ENCODE measurements at places on chromosomes 4 and X.

GRCh38 chr4:85713005-85713404, 238.1 kb downstream of the ARHGAP24 start:
- no peak for DNase-seq

- DNase-seq = no peak
Observed at GRCh38 chrX:75278991-75279390, 5.1 kb downstream of the UPRT start.

DNA sequence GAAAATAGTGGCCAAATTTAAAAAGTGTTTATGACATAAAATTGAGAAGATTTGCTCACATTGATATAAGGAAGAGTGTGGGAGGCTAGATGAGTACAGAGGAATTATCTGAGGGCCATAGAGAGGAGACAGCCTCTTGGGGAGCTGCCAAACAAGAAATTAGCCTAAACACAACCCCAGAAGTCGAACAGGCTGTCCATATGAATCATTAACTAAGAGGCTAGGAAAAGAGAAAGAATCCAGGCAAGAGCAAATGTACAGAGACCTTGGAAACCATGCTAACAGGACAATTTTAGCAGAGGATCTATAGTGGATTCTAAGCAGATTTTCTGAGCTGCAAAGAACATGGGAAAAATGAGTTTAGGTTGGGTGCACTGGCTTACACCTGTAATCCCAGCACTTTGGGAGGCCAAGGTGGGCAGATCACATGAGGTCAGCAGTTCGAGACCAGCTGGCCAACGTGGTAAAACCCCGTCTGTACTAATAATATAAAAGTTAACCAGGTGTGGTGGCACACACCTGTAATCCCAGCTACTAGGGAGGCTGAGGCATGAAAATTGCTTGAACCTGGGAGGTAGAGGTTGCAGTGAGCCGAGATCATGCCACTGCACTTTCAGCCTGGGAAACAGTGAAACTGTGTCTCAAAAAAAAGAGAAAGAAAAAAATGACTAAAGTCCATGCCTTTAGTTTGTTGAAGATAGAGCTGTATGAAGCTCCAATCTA, 76.1 kb downstream of the NWD2 start:
- no peak for DNase-seq

DNA sequence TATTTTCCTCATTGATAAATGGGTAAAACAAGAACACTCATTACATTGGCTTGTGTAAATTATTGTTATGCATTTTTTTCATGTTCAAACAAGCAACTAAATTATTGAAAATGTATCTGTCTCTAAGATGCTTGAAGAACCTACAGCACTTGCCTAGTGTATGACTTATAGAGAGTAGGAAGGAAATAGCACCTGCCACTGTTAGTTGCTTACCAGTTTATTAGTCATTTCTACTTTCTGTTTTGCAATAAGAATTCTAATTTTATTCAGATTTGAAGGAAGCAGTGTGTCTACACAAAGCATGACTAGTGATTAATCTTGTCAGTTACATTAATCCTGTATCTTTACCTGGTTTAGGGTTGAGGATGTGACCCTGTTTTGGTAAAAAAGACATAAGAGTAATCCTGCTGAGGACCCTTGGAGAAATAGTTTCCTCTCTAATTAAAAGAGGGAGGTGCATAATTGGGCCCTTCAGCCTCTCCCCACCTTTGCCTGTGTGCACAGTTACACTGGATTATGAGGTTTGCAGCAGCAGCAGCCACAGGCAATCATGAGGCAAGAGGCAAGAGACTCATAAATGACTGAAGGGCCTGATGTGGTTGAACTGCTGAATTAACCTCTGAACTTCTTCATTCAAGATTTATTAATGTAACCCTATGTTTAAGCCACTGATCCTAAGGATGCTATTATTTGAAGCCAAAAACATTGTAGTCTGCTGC, 1202.1 kb downstream of the ADGRL3 start:
- no peak for DNase-seq

DNA sequence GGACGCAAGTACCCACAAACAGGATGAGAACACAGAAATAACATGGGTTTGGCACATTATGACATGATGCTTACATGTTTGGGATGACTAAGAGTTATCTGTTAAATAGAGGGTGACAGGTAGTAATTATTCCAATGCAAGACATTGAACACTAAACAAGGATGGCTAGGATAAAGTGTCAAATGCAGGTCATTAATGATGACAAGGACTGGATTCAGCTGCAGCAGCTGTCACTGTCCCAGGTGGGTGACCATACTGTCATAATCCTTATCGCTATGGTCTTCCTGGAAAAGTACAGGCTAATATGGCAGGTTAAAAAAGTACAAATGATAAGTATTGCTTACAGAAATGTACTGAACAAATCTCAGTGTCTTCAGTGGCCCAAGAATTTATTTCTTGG, 123.9 kb downstream of the ANTXR2 start:
- DNase-seq = no peak

DNA sequence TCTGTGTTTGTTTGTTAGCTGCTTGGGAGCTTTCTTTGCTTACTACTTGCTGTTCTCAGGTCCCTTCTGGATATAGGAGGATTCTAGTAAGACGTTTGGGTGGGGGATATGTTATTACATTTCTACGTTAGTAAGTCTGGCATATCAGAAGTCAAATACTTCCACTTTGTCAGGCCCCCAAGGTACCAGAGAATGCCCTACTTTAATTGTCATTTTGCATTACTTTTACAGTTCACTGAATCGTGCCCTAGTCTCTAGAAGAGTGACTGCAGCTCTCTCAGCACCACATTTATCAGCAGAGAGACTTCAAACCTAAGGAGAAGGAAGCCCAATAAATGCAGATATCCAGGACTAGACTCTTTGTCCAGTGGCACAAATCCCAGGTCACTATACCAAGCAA, 54.4 kb downstream of the PCDH19 start:
- DNase-seq = no peak

- DNase-seq = no peak
Observed at GRCh38 chr4:89369581-89369980, 62.0 kb upstream of the GPRIN3 start.

GRCh38 chrX:118655561-118656246, 71.7 kb upstream of the IL13RA1 start:
- DNase-seq = no peak

DNA sequence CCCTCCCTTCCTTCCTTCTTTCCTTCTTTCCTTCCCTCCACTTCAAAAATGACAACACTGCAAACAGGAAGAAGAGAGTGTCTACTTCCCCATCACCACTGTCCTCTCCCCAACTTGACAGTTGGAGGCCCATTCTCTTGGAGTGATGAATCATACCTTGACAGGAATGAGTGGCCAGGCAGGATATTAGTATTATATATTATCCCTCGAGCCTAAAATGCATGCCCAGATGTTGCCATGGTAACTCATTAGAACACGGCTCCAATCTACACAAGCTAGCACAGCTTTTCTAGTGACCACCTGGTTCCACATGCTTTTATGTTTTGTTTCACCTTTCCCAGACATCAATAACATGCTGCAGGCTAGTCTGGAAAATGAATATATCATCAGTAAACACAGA, 71.3 kb upstream of the LHFPL1 start:
- no peak for DNase-seq

- DNase-seq = no peak
Observed at GRCh38 chrX:97060020-97060419, 176.3 kb downstream of the RPA4 start.

DNA sequence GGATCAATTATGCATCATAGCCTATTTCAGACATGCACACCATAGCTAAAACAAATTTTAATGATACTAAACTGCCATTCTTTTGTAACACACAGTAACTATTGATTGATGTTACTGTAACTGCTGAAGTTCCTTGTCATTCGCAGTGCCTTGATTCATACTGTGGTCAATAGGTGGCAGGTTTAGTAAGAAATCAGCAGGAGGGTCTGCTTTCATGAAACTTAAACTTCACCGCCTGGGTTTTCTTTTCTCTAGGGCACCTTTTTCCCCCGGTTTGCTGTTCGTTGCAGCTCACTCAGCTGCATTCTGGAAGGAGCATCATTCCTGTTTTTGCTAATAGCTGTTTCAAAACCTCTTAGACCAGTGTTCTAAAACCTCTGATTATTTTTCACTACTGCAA, 88.1 kb downstream of the RPA4 start:
- no peak for DNase-seq

DNA sequence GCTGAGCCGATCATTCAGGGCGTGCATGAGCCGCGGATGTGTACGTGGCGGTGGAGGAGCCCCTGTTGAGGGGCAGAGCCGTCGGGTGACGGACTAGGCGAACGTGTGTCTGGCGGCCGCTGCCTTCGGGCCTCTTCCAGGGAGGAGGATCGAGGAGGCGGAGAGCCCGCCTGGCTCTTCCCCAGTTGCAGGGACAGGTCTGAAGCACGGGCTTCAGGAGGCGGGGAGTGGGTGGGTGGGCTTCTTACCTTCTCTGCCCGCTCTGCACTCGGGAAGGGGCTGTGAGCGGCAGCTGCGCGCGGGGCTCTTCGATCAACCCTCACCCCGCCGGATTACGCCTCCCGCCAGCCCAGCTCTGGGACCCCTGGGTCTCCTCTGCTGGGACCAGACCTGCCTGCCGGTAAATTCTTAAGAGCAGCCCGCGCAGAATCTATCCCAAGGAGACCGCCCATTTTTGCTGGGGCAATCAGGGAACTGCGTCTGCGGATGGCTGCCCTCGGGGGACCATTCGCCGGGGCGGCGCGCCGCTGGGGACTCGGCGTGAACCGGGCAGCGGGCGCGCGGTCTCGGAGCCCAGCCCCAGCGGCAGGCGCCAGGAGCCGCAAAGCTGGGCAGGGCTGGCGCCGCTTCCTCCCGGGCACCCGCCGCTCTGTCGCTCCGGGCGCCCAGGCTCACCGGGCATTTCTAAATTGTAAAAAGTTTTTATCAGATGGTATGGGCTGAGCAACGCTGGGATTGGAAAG, 4.9 kb downstream of the PLAC8 start:
- no peak for DNase-seq
